ENCODE measurements at places on chromosomes 16 and 17.
A peak's percentile ranks its signal among the peaks of the same experiment; 100 is the strongest.

GRCh38 chr17:10316801-10317542 is 55.8 kb downstream of the MYH13 start:
- DNase-seq = peak; percentile 67

- no peak for DNase-seq
Measured at GRCh38 chr17:7318121-7318860, 3.1 kb upstream of the GPS2 start.

GRCh38 chr17:28717578-28718332 is at the start of gene RAB34:
Gene RAB34 (minus strand): TSS chr17:28717868. CDS start chr17:28717266, 602 bp downstream.
- DNase-seq = no peak

- DNase-seq = no peak
Measured at GRCh38 chr16:5018793-5019192, 14.9 kb downstream of the NAGPA start.

GRCh38 chr16:11805556-11805955 is 8.5 kb upstream of the ZC3H7A start:
- no peak for DNase-seq

Data from activated CD8-positive, alpha-beta T cell treated with anti-CD3 and anti-CD28 coated beads, Interleukin-2, amount 10 ng/mL, durations not matched to agents 7 days and 5 days (primary cell).